ENCODE measurements at places on chromosomes 1 and 21.

DNA sequence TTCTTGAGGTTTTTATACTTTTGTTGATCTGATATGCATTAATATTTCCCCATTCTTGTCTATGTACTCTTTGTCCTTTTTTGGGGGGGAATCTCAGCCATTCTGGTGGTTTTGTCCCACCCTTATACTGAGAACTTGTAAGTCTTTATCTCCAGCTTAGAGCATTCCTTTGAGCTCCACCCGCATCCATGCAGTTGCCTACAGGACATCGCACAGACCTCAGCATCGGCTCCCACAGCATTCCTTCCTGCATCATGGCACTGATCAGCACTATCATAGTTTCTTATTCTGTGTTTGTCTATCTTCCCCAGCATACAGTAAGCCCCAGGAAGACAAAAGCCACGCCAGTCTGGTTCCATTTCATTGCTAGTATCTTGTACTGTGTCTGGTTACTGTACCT is 33.0 kb downstream of the HHAT start:
- no peak for DNase-seq

GRCh38 chr1:9218917-9219316 is 15.7 kb upstream of the H6PD start:
- DNase-seq = no peak

GRCh38 chr1:235093013-235093695 is 35.5 kb downstream of the TOMM20 start:
- DNase-seq = no peak

GRCh38 chr1:24793447-24794129 is 48.3 kb downstream of the CLIC4 start:
- no peak for DNase-seq

DNA sequence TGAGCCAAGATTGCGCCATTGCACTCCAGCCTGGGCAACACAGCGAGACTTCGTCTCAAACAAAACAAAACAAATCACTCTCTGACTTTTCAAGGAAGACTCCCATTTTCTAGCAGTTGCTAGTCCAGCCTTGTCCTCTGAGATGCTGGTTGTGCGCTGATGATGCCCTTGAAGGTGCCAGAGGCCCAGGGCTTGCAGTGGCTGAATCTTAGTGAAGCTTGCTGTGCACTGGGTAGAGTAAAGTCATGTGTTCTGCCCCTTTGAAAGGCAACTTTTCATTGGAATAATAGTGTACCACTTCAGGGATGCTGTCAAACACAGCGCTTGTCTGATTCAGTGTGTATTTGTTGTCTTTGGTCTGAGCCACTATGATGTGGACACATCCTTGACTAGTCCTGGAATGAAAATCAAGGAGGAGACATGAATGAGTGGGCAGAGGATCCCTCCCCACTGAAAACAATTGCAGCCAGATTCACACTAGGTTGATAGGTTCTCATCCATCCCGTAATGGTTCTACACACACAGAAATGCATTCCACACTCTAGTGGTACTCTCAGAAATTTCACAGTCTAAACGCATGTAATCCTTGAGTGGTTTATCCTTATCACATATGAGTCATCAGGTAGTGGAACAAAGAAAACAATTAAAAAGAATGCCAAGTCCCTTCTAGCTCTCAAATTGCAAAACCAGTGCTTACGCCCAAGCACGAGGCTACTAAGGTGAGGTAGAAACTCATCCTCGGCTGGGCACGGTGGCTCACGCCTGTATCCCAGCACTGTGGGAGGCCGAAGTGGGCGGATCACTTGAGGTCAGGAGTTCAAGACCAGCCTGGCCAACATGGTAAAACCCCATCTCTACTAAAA is 17.8 kb upstream of the TDRD10 start:
- no peak for DNase-seq

- DNase-seq = no peak
Measured at GRCh38 chr1:156407344-156407743, 38.3 kb downstream of the RHBG start.

DNA sequence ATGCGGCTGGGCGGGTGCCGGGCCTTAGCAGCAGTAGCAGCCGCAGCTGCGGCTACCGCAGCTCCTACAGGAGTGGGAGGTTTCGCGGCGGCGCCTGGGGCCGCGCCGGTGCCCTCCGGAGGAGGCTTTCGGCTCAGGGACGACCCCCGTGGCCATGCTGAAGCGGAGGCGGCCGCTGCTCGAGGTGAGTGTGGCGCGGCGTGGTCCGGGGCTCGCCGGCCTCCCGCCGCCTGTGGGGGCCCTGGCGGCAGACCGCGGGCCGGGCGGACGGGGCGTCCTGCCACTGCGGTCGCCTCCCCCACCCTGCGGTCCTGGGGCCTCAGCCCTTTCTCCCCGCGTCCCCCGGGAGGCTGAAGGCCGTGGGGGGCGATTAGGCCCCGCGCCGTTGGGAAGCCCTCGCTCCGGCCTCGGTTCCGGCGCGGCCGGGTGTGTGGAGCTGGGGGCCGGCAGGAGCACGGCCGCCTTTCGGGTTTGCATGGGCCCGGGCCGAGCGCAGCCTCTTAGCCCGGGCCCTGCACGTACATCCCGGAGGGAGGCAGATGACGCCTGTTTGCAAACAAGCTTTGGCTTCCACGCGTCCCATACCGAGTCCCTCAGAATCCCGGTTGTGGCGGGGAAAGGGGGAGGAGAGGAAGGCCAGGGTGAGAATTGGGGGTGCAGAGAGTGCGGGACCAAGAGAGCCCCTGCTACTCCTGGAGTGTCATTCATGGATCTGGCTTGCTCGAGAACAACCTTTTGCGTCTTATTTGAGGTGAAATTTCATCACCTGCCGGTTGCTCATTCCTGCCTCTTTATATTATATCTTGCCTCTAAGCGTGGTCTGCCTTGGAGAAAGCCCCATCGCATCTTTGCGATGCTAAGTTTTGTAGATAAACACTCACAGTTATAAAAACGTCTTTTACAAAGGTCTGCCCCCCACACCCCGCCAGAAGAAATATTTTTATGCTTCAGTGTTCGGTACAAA is 613 bp downstream of the ZFYVE9 start:
- no peak for DNase-seq

- DNase-seq = no peak
Measured at GRCh38 chr1:14774988-14775387, 176.5 kb downstream of the KAZN start.

- no peak for DNase-seq
Measured at GRCh38 chr1:41493117-41493536, 8.6 kb upstream of the EDN2 start.

DNA sequence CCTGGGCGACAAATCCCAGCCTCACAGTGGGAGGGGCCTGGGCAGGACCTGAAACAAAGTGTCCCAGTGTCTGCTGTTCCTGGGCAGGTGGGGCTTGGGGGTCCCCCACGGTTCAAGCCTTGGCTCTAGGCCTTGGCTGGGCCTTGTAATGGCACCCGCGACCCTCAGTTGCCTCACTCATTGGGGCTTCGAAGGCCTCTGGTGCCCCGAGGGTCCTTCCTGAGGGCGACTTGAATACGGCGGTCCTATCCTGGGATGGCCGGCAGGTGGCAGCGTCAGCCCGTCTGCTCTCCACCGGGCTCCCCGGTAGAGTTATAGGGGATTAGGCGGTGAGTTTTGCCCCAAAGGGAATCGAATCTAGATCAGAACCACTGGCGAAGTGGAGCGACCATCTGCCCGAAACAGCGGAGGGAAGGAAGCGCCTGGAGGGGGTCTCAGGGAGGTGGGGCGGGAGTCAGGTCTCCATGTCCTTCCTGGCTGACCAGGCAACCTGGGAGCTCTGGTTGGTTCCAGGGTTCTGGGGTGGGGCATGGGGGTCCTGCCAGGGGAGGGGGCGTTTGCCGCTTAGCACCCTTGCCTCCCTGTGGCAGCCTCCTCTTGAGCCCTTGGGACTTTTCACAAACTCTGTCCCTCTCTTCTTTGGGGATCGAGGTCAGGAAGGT is 2.1 kb upstream of the PEX10 start:
- peak; percentile 80 for DNase-seq

GRCh38 chr1:212035835-212036605 is 472 bp downstream of the DTL start:
- no peak for DNase-seq

DNA sequence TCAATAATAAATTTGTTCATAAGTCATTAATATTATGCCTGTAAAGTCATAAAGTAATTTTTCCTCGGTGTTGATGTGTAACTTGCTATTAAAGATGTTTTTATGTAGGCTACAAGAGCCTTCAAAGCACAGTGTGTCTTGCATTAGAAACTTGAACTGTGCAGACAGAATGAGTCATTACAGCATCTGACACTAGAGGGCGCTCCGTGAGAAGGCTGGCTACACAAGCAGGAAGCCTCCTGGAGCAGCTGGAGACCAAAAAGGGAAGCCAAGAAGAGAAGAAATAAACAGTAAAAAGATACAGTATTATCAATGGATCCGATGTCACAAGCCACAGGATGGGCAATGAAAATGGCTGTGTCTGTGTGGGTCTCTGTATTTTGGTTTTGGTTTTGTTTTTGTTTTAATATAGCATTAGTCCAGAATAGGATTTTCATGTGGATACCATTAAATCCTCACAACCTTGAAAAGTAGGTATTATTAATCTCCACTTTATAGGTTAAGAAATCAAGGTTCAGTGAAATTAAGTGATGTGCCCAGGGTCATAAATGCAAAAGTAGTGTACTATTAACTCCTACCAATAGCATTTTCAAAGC is 16.1 kb upstream of the LRRC8D start:
- peak; percentile 80 for DNase-seq

GRCh38 chr1:236844499-236845271 is 49.6 kb downstream of the MTR start:
- DNase-seq = no peak

GRCh38 chr1:43436371-43436770 is 17.4 kb downstream of the HYI start:
- DNase-seq = no peak

GRCh38 chr1:172970186-172970585 is 80.6 kb downstream of the TNFSF18 start:
- DNase-seq = no peak

DNA sequence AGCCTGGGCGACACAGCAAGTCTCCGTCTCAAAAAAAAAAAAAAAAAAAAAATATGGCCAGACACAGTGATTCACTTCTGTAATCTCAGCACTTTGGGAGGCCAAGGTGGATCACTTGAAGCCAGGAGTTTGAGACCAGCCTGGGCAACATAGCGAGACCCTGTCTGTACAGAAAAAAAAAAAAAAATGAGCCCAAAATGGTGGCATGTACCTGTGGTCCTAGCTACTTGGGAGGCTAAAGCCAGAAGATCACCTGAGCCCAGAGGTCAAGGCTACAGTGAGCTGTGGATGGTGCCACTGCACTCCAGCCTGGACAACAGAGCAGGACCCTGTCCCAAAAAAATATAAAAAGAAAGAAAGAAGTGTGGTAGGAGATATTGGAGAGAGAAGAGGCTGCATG is 1.7 kb upstream of the TESK2 start:
- no peak for DNase-seq

- DNase-seq = no peak
Measured at GRCh38 chr1:30198795-30199403, 524.5 kb downstream of the MATN1 start.
